Stimulated activated CD8-positive, alpha-beta memory T cell treated with anti-CD3 and anti-CD28 coated beads, Interleukin-4, amount 100 ng/mL, for 1 hour (primary cell): ENCODE measurements at places on chromosomes 11 and 22.

GRCh38 chr11:100706179-100706578 lies 19.1 kb downstream of the ARHGAP42 start:
- DNase-seq: no peak

GRCh38 chr11:76880314-76880713 lies 19.6 kb downstream of the ACER3 start:
- no peak for DNase-seq

- DNase-seq: no peak
Measured at GRCh38 chr11:78371221-78371891, 46.3 kb downstream of the GAB2 start.

- DNase-seq: no peak
Measured at GRCh38 chr22:18091916-18092526, 14.2 kb downstream of the PEX26 start.

DNA sequence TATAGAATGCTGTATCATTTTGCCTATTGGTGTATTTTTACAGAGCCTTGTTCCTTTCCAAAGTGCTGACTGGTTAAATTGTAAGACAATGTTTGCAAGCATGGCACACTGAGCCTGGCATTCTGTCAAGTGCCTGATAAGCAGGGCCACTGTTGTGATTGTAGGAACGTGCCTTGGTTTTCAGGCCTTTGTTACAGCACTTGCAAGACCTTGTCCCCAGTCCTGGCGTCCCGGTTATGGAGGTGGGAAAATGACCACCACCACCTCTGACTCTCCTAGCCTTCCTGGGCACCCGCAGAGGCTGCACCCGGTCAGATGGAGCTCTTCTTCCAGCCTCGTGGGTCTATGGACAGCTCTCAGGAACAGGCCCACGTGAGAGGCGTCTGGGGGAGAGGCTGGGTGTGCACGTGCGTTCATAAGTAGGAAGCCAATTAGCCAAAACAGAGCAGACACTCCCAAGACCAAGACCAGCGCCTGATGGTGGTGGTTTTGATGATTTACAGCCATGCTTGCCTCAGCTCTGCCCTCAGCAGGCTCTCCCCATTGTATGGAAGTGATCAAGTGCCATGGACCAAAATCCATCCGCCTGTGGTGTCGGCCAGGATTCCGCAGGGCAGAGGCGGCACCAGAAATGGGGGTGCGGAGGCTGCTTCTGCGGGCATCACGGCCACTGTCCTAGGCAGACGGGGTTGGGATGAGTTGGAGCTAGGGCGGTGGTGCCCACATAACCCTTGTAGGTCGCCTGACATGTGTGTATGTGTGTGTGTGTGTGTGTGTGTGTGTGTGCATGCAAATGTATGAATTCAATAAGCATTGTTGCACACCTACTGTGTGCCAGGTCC lies 89.8 kb downstream of the RTL6 start:
- DNase-seq: no peak

DNA sequence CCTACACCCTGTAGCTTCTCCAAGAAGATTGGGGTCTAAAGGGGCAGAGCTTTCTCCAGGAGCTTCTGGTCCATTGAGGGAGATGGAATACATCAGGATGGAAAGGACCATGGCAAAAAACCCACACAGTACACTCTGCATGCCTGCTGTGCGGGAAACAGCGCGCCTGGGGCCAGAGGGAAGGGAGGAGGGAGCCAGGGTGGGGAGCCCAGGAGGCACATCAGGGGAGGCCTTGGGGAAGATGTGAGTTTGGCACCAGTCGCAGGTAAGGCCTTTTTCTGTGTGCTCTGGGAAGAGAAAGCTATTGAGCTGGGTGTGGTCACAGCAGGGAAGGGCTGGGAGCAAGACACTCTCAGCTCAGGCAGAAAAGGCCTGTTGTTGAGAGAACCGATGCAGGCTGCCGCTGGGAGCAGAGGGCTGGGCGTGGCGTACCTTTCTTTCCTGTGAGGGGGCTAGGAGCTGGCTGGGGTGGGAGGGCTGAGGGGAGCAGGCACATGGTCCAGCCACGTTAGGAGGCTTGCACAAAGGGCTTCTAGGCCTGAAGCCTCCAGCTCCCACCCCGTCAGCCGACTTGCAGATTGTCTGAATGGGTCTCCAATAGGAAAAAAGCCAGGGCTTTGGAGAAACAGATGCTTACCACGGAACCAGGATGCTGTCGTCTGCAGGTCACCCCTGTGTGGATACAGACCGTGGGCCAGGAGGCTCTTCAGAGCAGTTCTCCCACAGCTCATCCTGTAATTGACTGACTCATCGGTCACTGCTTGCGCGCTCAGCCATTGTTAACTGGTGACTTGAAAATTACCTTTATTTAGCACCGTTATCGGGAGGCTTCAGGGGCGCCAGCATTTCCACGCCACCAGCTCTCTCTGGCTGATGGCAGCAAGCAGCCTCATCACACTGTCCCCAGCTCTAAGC lies 237.3 kb downstream of the ST3GAL4 start:
- no peak for DNase-seq

GRCh38 chr11:60977224-60977623 lies 5.7 kb downstream of the CD6 start:
- no peak for DNase-seq

DNA sequence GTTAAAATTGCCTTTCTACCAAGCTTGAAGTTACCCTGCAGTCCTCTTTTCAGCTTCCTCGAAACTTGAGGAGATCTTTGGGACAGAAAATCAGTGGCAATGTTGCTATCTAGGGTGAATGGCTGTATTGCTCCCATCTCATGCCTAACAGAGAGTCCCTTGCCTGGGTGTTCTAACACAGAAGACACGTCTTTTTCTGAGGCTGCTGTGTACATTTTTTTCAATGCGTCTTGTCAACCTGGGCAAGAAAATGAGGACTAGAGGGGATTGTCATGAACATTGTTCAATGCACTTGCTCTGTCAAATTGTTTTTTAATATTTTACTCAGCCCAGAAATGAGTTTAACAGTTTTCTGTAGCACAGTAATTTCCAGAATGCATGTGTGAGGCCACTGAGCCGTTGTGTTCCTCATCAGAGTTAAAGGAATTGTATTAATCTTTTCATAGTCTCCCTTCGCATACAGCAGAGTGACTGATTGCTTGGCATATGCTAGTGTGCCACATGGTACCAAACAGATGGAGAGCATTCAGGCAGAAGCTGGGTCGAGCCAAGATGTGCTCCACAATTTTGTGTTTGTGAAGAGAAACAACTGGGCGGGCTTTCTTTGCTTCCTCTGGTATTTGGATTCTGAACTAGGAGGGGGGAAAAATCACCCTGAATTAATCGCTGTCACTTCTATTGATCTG lies 86.0 kb downstream of the CASP12 start:
- DNase-seq: no peak

- no peak for DNase-seq
Measured at GRCh38 chr11:35911616-35912165, 32.2 kb upstream of the LDLRAD3 start.

- no peak for DNase-seq
Measured at GRCh38 chr11:128862908-128863660, 4.0 kb downstream of the KCNJ1 start.

DNA sequence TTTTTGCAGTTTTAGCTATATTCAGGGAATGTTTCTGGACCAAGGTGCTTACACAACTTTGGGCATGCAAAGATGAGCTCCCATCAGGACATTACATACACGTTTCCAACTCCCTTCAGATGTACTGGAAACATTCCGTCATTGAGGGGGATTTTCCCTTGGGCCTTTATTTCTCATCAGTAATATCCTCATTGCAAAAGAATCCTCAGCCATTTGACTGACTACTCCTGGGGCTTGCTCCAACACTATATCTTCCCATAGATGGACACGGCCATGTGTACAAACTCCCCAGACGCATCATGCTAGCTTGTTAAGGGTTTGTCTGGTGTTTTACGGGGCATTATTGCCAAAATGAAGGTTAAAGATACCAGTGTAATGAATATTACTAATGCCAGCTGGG lies 59.3 kb upstream of the NUP160 start:
- DNase-seq: no peak

DNA sequence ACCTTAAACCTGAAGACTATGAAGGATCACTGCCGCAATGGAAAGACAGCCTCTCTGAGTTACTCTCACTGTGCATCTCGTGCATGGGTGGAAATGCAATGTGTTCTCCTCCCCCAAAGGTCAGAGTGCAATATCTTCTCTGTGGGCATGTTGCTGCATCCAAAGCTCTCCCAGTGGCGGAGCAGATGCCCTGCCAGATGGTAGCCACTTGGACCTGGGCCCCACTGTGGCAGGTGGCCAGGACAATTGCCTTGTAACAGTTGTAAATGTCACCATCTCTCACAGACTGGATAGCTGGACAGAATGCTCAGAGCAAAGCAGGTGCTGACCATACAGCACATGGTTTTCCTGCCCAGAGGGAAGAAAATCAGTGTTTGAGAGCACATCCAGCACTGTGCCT lies 542.0 kb downstream of the FAM181B start:
- DNase-seq: no peak

- DNase-seq: no peak
Measured at GRCh38 chr11:73792584-73792983, 4.9 kb downstream of the MRPL48 start.

DNA sequence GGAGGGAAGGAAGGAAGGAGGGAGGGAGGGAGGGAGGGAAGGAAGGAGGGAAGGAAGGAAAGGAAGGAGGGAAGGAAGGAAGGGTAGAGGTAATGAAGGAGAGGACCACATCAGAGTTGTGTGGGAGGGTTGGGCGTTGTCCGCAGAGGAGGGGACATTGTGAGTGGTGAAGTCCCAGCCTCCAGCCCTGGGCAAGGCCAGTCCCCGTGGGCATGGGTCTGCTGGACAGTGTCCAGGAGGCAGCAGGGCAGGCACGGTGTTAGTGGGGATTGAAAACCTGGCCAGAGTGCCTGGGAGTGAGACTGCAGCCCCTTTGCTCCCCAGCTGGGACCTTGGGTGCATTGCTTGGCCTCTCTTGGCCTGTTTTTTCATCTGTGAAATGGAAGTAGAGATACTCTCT lies 1462.3 kb downstream of the BRD1 start:
- no peak for DNase-seq

- no peak for DNase-seq
Measured at GRCh38 chr22:24236656-24237055, 8.2 kb downstream of the GGT5 start.

- no peak for DNase-seq
Measured at GRCh38 chr11:31120428-31120827, 249.1 kb downstream of the DCDC1 start.

DNA sequence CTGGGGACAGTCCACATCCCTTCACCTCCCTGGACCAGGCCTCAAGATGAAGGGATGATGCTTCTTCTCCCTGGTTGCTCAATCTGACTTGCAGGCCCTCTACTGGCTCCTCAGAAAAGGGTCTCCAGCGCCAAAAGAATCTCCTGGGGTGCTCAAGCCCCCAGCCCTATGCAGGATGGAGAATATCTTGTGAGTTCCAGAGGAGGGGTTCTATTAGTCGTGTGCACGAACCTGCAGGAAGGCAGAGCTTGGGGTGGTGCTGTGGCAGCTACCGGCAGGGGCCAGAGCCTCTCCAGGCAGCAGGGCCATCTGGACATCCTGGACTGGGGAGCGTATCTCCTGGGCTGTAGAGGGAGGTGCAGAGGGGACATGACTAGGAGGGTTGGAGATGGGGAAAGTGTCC lies 1339.5 kb downstream of the BRD1 start:
- no peak for DNase-seq

DNA sequence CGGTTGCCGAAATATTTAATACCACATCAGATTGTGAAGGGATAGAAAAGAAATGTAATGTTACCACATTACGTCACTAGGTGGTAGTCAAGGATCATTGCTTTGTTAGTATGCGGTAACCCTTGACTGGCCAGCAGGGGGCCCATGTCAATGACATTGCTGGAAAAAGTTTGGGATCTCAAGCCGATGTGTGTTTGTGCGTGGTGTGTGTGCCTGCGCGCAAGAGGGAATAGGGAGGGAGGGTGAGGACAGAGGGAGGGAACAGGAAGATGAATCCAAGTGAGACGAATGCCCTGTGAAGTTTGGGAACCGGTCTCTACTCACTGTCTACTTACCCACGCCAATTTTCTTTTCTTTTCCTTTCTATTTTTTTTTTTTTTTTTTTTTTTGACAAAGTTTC lies 10.7 kb upstream of the MRGPRX2 start:
- DNase-seq: no peak

GRCh38 chr11:59259867-59260475 lies 47.2 kb upstream of the MPEG1 start:
- DNase-seq: no peak

- DNase-seq: no peak
Measured at GRCh38 chr22:37363261-37363992, 63.9 kb downstream of the ELFN2 start.

DNA sequence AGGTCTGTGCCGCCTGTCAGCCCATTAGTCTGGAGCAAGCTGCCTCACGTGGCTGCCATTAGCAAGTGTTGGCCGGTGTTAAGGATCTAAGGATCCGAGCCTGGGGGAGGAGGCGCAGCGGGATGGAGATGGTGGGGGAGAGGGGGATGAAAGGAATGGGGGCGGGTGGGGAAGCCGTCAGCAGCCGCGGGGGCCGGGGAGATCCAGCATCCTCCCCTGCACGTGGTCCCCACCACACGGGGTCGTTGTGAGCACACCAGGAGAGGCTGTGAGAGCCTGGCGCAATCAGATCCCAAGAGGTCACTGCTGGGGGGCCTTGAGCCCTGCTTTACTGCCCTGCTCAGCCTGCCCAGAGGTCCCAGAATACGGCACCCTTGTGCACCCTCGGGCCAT lies 7.3 kb downstream of the CABP7 start:
- no peak for DNase-seq

GRCh38 chr11:57430952-57431351 lies 4.0 kb upstream of the SLC43A3 start:
- no peak for DNase-seq

DNA sequence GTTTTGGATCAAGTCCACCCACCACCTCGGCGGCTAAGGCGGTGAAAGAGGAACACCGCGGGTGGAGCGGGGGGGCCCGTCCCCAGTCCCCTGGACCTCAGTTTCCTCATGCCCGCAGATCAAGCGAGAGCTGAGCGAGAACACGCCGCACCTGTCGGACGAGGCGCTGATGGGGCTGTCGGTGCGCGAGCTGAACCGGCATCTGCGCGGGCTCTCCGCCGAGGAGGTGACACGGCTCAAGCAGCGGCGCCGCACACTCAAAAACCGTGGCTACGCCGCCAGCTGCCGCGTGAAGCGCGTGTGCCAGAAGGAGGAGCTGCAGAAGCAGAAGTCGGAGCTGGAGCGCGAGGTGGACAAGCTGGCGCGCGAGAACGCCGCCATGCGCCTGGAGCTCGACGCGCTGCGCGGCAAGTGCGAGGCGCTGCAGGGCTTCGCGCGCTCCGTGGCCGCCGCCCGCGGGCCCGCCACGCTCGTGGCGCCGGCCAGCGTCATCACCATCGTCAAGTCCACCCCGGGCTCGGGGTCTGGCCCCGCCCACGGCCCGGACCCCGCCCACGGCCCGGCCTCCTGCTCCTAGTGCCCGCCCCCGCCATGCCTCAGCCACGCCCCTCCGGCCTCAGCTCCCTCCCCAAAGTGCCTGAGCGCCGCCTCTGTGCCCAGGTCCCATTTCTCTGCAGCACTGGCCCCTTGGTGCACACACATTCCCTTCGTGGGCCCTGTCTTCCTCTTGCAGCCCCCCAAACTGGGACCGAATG lies 12.7 kb downstream of the MAFF start:
- no peak for DNase-seq

GRCh38 chr22:33757041-33757801 lies 163.1 kb downstream of the LARGE1 start:
- DNase-seq: no peak
